EL (cell line): ENCODE measurements at places on chromosomes 11 and 22.

GRCh38 chr11:116644941-116645305 is 127.9 kb downstream of the BUD13 start:
- no peak for DNase-seq

DNA sequence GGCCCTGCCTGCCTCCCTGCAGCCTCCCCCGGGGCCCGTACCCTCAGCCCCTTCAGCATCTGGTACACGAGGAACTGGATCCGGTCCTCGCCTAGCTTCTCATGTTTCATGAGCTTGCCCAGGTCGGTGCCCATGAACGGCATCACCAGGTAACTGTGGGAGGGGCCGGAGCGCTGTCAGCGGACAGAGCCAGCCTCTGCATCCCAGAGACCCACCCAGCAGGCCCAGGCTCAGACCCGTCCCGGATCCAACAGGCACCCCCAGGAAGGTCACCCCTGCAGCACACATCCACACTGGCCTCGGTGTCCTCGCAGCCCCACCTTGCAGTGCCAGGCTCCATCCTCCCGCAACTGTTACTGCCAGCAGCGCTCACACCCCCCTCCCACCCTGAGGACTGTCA is 4.4 kb downstream of the MAPK12 start:
- no peak for DNase-seq

DNA sequence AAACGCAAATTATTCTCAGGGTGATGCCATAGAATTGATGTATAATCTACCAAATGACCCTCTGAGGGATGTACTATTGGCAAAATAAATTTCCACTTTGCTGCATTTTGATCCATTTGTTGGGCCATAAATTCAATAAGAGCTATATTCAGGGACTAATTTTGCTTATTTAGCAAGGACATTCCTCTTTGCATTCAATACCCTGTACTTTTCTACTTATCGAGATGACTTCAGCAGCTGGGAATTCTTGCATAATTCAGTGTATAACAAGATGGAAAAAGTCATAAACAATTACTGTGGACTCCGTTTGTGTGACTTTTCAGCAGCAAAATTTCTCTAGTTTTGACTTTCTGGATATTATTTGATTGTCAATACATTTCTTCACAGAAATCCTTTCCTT is 744.7 kb upstream of the CCDC179 start:
- peak; percentile 4 for DNase-seq

- DNase-seq, result no peak
These were observed 42.6 kb downstream of the TEAD1 start for GRCh38 chr11:12716816-12717215.

DNA sequence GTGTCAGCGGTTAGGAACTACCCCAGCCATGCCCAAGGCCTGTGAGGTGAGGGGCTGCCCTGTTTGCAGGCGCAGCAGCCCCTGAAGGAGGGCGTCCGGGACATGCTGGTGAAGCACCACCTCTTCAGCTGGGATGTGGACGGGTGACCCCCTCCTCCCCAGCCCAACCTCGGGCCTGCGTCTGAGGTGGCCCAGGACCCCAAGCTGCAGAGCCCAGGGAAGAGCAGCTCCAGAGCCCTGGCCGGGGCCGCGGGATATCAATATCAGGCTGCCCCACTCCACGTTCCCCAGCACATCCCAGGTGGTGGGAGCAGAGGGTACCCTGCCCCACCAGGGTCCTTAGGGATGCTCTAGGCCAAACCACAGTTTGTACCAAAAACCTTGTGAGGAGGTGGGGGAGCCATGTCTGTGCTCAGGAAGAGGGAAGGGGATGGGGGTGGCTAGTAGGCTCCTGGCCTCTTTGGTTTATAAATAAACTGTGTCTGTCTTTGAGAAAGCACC is 39.3 kb downstream of the SGSM3 start:
- no peak for DNase-seq
